Fibroblast of villous mesenchyme (primary cell): ENCODE measurements at places on chromosomes 13 and 19.

DNA sequence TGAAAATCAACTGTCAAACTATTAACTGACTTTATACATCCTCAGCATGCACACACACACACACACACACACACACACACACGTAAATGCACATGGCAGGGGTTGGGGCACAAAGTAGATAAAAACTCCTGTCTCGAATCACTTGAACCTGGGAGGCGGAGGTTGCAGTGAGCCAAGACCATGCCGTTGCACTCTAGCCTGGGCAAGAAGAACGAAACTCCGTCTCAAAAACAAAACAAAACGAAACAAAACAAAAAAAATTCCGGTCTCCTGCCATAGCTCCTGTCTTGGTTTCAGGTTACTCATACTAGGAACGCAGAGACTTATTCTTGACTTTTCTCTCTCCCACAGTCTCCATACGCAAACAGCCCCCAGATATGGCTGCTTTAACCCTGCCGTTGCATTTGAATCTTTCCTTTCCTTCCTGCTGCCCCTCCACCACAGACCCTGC lies 148.9 kb downstream of the SHISA2 start:
- no peak for DNase-seq

DNA sequence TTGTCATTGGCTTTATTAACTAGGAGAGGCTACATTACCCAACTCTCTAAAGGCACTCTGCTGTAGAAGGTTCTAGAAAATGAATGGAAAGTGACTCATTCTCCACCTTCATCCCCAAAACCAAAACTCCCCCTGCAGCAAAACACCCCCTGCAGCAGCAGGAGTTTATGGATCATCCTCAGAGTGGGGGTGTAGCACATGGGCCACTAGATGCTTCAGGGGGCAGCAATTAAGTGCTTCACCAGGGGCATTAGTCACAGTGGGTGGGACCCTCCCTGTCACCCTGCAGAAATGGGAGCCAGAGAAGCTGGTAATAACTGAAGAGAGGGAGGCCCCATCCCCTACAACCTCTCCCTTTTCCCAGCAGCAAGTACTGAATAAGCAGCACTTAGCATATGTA lies 64.5 kb upstream of the MED4 start:
- no peak for DNase-seq

DNA sequence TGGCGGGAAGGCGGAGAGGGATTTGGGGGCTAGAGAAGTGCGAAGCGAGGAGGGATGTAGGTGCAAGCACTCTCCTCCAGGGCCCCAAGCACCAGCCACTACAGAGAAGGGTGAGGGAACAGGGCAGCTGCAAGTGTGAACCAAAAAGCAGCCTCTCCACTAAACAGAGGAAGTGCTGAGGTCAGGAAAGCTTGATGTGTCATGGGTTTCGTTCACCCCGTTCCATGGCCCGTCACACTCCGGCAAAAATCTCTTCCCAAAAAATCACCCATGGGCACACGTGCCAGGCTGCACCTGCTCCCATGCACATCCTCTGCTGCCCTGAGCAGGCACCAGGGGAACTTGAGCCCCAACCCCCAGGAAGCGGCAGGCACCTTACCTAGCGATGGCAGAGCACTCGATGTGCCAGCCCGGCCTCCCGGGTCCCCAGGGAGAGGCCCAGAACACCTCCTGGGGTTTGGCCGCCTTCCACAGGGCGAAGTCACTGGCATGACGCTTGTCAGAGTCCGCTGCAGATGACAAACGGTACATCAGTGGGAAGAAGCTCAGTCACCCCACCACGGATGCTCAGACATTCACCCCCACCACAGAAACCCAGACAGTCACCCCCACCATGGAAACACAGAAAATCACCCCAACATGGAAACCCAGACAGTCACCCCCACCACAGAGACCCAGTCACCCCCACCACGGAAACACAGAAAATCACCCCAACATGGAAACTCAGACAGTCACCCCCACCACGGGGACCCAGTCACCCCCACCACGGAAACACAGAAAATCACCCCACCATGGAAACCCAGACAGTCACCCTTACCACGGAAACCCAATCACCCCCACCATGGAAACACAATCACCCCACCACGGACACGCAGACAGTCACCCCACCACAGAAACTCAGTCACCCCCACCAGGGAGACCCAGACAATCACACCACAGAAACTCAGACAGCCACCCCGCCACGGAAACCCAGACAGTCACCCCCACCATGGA lies 29.0 kb downstream of the CARS2 start:
- DNase-seq = no peak

DNA sequence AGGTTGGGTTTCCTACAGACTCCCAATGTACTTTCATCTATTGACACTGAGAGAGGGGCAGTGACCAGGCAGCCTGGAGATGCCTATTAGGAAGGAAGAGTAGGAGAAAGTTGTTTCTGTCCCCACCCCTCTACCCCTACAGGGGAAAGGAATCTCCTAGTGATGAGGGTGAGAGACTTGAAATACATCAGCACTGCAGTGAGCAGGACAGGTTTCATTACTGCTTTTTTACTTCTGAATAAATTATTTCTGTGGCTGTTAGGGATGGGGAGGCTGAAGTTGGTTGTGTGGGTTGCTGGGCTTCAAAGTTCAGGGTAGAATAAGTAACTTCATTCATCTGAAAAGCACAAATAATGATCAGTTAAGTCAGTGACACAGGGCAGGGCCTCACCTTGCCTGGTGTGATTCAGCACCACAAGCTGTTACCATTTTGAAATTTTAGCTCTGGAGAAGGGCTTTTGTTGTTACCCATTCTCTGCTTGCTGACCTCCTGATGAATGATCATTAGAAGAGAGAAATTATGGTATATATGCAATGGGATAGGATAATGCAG lies 19.3 kb downstream of the CEACAM1 start:
- DNase-seq = no peak

DNA sequence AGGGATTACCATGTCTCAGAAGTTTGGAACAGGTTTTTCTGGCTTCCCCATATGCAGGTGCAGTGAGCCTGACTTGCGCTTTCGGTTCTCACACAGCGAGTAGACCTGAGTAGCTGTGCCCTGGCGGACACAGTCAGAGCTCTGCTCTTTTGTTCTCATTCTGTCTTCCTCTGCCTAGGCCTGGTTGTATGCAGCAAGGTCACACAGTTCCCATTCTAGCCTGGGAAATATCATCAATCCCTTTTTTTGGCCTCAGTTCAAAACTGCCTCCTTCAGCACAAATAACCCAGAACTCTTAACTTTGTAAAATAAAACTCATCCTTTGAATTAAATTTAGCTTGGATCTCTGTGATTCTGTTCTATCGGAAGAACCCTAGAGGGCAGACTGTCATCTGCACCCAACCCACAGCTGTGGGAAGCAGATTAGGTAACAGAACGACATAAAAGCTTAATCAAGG lies 10.2 kb downstream of the OXGR1 start:
- DNase-seq = no peak

GRCh38 chr19:2798733-2799132 lies 13.4 kb downstream of the THOP1 start:
- no peak for DNase-seq

DNA sequence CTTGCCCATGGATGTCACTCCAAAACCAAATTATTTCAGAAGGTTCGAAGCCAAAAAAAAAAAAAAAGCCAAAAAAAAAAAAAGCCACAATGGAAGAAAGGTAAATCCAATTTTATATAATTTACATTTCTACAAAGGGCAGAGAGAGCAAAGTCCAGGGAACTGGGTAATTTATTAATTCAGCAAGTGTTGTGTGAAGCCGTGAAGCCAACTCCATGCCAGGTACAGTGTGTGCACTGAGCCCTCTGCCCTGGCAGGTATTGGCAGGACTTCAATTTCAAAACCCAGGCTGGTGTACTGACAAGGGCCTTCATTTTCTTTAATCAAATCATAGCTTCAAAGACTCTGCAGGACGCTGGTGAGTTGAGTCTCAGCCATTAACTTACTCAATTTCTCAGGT lies 5.5 kb upstream of the RFPL4A start:
- DNase-seq = no peak

- no peak for DNase-seq
Observed at GRCh38 chr19:51142119-51142518, at the start of gene SIGLEC7. Gene SIGLEC7 (plus strand): TSS chr19:51142301. CDS start chr19:51142370, 69 bp downstream.

DNA sequence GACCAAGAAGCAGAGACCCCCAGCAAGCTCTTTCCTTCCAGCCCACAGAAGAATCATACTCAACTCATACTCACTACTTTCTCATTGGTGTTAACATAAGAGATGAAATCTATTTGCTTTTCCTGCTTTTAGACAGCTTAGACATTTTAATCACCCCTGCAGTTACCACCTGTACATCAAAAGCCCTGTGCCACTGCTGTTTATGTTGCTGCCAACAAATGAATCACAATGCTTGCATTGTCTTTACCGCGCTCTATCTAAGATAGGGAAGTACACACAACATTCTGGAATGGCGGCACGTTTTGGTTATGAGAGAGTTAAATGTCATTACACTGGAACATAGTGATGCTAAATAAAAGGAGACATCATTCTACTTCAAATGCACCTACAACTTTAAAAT lies 95.1 kb downstream of the ABCC4 start:
- no peak for DNase-seq

DNA sequence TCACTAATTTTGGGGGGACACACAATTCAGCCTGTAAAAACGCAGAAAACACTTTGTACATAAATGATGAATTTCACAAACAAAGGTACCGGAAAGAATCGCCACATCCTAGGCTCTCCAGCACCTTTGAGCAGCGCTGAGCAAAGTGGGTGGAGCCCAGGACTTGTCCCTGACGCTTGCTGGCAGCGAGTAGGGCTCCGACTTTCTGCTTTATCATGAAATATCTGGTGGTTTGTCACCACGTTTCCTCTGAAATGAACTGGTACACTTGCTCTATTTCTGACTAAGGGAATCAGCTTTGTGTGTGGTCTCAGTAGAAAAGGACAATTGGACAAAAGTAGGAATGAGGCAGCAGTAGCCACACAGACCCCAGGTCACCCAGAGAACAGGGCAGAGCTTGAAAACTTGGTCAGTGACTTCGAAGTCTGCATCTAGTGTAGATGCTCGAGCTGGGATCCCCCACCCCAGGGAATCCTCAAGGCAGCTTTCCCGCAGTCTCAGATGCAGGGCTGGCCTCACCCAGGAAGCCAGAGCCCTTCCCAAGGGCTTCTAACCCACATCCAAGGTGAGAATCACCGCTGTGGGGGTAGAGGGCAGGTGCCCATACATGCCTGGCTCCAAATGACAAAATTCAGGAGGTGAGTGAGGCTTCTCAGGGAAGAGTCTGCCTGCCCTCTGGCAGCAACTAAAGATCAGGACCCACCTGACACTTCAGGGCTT lies 85.3 kb upstream of the SOX1 start:
- no peak for DNase-seq

GRCh38 chr19:51364200-51365106 lies 1.7 kb downstream of the ETFB start:
- DNase-seq = peak; percentile 12
